ENCODE measurements at places on chromosomes 7 and 10.

DNA sequence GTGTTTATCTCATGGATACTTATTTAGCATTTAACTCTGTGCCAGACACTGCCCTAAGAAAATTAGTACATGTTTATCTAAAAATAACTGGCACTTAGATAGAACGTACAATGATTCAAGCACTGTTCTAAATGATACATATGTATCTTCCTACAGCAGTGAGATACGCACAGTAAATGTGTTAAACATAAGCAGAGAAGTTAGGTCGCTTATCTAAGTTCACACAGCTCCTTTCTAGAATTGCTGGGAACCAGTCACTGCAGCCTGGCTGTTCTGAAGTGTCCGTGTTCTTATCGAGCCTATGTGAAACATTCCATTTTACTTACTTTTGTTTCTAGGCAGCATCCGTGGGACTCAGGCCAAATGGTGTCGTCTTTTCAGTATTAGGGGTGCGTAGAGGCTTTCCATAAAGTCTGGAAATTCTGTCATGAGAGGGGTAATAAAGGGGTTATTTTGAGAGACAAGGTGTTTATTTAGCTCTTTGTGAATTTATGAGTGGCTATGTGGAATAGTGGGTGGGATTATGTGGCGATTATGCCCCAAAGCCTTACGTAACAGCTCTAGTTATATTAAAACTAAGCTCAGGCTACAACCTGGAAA, 186.9 kb downstream of the SND1 start:
- DNase-seq: no peak

DNA sequence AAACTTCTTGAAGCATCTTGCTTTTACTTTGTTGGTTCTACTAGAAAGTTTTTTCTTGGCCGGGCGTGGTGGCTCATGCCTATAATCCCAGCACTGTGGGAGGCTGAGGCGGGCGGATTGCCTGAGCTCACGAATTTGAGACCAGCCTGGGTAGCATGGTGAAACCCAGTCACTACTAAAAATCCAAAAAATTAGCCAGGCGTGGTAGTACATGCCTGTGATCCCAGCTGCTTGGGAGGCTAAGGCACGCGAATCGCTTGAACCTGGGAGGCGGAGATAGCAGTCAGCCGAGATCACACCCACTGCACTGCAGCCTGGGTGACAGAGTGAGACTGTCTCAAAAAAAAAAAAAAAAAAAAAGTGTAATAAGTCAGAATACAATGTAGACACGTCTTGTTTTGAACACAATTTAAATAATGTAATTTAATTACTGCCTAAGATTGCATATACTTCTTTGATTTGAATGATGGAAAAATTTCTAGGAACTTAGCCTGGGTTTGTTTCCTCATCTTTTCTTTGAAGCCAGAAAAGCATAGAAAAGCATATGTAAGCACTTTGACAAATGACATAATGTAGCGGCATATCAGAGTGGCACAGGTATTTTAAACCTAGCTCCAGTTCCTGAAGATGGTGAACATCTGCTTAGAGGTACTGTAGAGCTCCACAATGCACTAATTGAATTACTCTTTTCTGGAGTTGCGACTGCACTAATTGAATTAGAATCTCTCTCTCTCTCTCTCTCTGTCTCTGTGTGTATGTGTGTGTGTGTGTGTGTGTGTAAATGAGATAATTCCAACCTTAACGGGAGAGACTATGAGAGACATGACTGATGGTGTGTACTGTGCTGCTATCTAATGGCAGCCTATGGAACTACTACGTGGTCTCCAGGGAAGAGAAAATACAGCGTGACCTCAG, 87.8 kb downstream of the BTRC start:
- no peak for DNase-seq

GRCh38 chr10:56653289-56653688, 292.2 kb upstream of the ZWINT start:
- DNase-seq: no peak

DNA sequence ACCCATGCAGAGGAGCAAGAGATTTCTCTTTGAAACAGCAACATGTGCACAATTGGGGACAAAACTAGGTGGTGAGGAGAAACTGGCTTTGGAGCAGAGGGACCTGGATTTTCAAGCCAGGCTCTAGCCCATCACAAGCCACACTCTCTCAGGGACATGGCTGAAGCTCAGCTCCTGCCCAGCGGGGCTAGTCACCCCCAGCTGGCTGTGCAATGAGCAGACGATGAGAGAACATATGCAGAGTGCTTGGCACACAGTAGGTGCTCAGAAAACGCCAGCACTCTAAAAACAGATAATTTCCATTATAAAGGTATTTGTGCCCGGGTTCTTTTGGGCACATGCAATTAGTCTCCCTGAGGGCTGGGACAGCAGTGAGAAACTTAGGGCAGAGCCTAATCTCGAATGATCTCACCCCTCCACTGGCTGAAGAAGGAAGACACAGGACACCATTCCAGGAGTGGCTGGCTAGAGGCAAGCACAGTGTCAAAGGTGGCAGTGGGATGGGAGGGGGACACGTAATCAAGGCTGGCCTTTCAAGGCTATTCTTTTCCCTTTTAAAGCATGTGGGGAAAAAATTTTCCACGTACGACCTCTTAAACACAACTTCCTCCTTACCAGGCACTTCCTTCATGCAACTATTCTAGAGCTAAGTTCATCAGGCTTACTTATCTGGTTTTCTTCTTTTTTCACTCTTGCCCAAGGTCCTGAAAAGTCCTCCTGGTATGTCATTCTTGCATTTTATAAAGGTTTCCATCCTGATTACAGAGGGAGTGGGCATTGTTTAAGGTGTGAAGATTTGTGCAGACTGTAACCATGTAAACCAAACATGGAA, 15.1 kb downstream of the FAM53B start:
- DNase-seq: no peak

GRCh38 chr7:155147172-155147571, 77.0 kb downstream of the HTR5A start:
- no peak for DNase-seq

DNA sequence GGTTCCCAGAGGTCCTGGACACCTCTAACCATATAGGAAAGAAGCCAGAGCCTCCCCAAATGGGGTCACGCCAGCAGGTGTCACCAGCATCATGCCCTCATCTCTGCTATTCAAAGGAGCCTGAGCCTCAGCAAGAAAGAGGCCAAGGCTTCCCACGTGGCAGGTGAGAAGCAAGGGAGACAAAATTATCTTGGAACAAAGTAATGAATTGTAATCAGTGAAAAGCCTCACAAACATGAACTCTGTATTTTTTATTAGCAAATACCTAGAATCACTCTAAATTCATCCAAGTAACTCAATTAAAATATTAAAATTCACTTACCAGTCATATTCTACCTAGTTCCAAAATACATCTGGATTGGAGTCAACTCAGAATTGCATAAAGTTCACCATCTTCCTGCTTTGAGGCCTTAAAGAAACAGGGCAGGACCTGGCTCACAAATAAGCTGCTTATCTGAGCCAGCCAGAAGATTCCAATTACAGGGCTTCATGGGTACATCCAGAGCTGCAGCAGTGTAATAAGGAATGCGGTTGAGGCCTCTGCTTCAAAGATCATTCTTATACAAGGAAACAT, 68.7 kb downstream of the SGMS1 start:
- DNase-seq: no peak

DNA sequence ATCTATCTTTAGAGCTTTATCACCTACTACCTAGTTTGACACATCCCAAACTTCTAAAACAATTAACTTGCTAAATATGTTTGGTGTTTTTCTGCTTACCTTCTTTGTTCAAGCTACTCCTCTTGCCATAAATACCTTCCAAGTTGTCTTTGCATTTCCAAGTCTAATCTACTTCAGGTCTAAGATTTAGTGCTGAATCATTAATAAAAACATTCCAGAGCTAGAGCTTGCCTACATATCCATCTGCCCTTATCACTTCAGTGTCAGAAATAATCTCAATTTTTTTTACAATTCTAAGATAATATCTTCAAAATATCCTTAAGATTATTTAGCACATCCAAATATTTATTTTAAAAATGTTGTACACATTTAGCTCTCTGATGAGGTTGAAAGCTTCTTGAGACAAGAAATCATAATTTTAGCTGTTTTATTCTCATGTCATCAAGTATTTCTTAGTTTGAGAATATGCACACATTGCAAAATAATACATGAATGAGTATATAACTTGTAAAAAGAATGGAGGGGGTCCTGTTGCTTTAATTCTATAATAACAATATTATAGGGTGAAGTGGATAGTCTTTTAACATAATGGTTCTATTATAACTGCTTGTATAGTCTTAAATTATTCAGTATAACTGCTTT, 466.3 kb downstream of the SEMA3D start:
- no peak for DNase-seq

GRCh38 chr7:70263471-70264255, 665.4 kb downstream of the AUTS2 start:
- DNase-seq: no peak

GRCh38 chr10:1393481-1393880, 337.3 kb downstream of the WDR37 start:
- DNase-seq: no peak

Data from activated CD4-positive, CD25-positive, alpha-beta regulatory T cell (primary cell).